ENCODE measurements at places on chromosomes 6 and 20. TPM values are rescaled to one million over a fixed set of nuclear protein-coding genes. Genes with fewer than 3 reads are reported as not detected.

Gene PACRG
- total RNA-seq = 1.4 TPM

Gene MUC22
- total RNA-seq = not detected

Gene CST5
- total RNA-seq = not detected

Gene OLIG3
- not detected for total RNA-seq

Gene TGM3
- not detected for total RNA-seq

Gene TTBK1
- under 0.01 TPM for total RNA-seq

Gene SALL4
- 3.5 TPM for total RNA-seq

Gene CD83
- 1.4 TPM for total RNA-seq

Gene NHLRC1
- 2.9 TPM for total RNA-seq

Gene STX16
- 24.2 TPM for total RNA-seq

Gene FRK
- 1.1 TPM for total RNA-seq

Gene BPIFB2
- not detected for total RNA-seq

Gene SLC35F1
- not detected for total RNA-seq

Gene MATN4
- total RNA-seq = not detected

Gene PNLDC1
- total RNA-seq = not detected

Gene C20orf96
- 2.2 TPM for total RNA-seq

Gene DDX27
- 33.6 TPM for total RNA-seq

Gene WFDC6
- total RNA-seq = not detected

Data from osteoblast (primary cell).